Esophagus squamous epithelium (tissue), 5 donors: ENCODE measurements at places on chromosomes 2 and 18.

GRCh38 chr18:47912794-47913585 lies 17.5 kb downstream of the SMAD2 start:
- DNase-seq, result no peak

- DNase-seq, result no peak
These were observed 908.1 kb upstream of the FANCL start for GRCh38 chr2:59149271-59149670.

- no peak for DNase-seq
These were observed 107.9 kb downstream of the TMEM163 start for GRCh38 chr2:134610871-134611270.

GRCh38 chr2:205283736-205284270 lies 398.5 kb upstream of the NRP2 start:
- no peak for DNase-seq

- no peak for DNase-seq
These were observed 4.6 kb downstream of the TGIF1 start for GRCh38 chr18:3454365-3455089.
